Activated CD4-positive, alpha-beta T cell treated with anti-CD3 and anti-CD28 coated beads, Interleukin-2, amount 10 ng/mL, durations not matched to agents 7 days and 5 days (primary cell): ENCODE measurements at places on chromosomes 2 and 18. TPM values are rescaled to one million over a fixed set of nuclear protein-coding genes. Genes with fewer than 3 reads are reported as not detected.

Gene LYG1
- 1.3 TPM for total RNA-seq

DNA sequence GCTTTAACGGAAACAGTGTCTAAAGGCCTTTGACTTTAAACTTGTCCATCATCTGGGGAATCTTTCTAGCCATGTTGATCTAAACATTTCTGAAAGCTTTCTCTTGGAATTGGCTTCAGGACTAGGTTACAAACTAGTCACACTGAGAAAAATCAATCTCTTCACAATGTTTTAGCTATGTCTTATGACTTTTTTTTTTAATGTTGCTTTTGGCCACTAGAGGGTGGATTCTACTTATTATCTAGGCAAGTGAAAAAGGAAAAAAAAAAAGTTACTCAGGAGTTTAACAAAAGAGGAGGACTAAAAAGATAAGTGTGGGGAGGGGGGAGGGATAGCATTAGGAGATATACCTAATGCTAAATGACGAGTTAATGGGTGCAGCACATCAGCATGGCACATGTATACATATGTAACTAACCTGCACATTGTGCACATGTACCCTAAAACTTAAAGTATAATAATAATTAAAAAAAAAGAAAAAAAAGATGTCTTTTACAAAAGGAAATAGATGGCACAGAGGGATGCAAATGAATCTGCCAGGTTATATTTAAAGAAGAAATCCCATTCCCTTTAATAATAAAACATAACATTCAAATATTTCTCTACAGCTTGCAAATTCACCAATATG, 160.4 kb upstream of the PID1 start:
- DNase-seq, result no peak

Gene EML4
- total RNA-seq, result 99.6 TPM

Gene SFT2D3
- 5.0 TPM for total RNA-seq
